ENCODE measurements at places on chromosomes 2 and 18.

GRCh38 chr2:127424598-127425520 is 6.6 kb downstream of the PROC start:
- H3K4me1 ChIP-seq: no peaks in the 10 kb centered on the region
- no peak overlapping the region for H3K4me3 ChIP-seq
- H3K36me3 ChIP-seq: no peaks in the 10 kb centered on the region
- DNase-seq: no peak
- H3K27me3 ChIP-seq: peaks cover 2% of the 10 kb centered on the region

GRCh38 chr2:58543442-58543841 is 302.3 kb upstream of the FANCL start:
- no peak overlapping the region for H3K27ac ChIP-seq
- no peaks in the 10 kb centered on the region for H3K36me3 ChIP-seq
- H3K4me1 ChIP-seq: peaks cover 3% of the 10 kb centered on the region

DNA sequence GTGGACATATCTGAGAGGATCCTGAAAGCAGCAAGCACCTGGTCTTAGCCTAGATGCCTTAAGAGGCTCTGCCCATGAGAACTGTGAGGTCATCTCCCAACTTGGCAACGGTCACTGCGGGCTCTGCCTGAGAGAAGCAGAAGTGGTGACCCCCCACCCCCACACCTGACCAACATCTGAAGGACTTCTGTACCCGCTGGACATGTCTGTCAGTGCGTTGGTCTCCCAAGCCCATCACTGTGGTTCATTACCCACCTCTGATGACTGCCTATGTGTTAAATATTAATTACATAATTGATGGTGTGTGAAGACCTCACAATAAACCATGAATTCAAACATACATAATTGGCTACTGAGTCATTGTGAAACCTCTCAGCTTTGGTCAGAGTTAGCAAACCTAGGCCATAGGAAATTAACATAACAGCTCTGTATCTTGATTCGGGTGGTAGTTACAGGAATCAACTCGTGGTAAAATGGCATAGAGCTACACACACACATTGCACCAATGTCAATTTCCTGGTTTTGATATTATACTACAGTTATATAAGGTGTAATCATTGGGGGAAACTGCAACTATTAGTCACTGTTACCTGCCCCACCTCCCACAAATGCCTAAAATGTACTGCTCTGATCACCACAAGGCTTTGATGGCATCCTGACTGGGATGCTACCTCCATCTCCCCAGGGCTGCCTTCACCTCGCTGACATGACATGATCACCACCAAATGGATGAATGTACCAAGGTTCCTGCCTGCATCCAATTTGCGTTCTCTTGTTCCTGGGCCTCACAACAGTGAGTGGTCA is 4.3 kb upstream of the GALNT1 start:
- H3K27ac ChIP-seq: no peak overlapping the region
- H3K36me3 ChIP-seq: no peaks in the 10 kb centered on the region
- H3K4me1 ChIP-seq: peaks cover under 1% of the 10 kb centered on the region
- H3K27me3 ChIP-seq: no peaks in the 10 kb centered on the region
- DNase-seq: no peak
- H3K4me3 ChIP-seq: no peak overlapping the region

DNA sequence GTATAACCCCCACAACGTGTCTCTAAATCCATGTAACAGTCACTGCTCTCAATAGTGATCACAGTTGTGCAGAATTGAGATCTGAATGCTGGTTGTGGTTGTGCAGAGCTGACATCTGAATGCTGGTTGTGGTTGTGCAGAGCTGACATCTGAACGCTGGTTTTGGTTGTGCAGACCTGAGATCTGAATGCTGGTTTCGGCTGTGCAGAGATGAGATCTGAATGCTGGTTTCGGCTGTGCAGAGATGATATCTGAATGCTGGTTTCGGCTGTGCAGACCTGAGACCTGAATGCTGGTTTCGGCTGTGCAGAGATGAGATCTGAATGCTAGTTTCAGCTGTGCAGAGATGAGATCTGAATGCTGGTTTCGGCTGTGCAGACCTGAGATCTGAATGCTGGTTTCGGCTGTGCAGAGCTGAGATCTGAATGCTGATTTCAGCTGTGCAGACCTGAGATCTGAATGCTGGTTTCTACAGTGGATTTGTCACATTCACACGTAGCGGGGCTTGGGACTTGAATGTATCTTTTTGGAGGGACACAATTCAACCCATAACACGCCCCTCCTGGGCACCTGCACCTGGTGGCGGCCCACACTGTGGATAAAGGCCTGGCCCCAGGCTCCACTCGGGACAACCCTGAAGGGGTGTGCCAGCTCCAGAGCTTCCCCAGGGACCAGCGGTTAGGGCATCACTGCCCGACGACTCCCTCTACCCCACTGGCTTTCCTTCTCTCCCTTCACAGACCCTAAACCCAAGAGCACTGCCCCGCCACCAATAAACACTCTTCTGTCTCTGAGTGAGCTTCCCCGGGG is 51.1 kb upstream of the SLC66A3 start:
- no peaks in the 10 kb centered on the region for H3K4me1 ChIP-seq
- H3K27ac ChIP-seq: no peak overlapping the region
- H3K27me3 ChIP-seq: no peaks in the 10 kb centered on the region
- no peaks in the 10 kb centered on the region for H3K36me3 ChIP-seq
- DNase-seq: no peak

GRCh38 chr18:78986018-78986481 is 6.4 kb downstream of the SALL3 start:
- no peak for DNase-seq
- peaks cover 7% of the 10 kb centered on the region for H3K4me1 ChIP-seq
- H3K4me3 ChIP-seq: no peak overlapping the region
- no peaks in the 10 kb centered on the region for H3K36me3 ChIP-seq
- peaks cover 2% of the 10 kb centered on the region for H3K27me3 ChIP-seq
- H3K27ac ChIP-seq: no peak overlapping the region

GRCh38 chr18:75205514-75206132 is 3.3 kb downstream of the PTGR3 start:
- peaks cover 52% of the 10 kb centered on the region for H3K27me3 ChIP-seq
- peaks cover 11% of the 10 kb centered on the region for H3K4me1 ChIP-seq
- DNase-seq: no peak
- no peak overlapping the region for H3K27ac ChIP-seq
- peak overlapping the region; percentile 31 for H3K4me3 ChIP-seq

Measured in iPS DF 6.9 (cell line).